ENCODE measurements at places on chromosomes 16 and 17.
A peak's percentile ranks its signal among the peaks of the same experiment; 100 is the strongest.

- DNase-seq: no peak
Observed at GRCh38 chr17:50904518-50905459, 38.6 kb upstream of the TOB1 start.

DNA sequence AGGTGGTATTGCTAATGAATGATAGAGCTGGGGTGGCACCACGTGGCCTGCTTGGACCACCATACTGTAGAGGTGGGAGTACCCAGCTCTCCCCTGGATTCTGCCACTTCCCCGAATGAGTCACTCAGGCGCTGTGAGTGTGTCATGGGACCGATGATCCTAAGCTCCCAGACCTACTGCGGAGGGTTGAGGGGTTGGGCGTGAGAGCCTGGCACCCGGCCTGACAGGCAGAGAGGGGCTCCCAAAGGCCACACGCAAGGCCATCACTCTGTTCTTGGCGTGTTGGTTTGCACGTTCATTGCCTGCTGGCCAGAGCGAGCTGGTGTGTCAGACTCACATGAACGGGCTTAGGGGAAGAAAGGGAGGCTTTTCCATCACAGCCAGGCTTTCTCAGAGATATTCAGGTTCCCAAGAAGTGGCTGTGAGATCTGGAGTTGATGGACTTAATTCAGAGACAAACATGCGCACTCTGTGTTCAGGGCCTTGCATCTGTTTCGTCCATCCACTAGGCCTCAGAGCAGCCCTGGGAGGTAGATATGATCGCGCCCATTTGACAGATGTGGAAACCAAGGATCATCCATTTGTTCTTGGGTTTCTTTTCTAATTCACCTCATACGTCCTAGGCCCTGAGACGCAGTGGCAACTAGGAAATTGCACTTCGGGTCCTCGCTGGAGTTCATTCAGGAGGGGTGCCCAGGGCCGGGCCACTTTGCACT lies 41.4 kb downstream of the CMIP start:
- DNase-seq: no peak

DNA sequence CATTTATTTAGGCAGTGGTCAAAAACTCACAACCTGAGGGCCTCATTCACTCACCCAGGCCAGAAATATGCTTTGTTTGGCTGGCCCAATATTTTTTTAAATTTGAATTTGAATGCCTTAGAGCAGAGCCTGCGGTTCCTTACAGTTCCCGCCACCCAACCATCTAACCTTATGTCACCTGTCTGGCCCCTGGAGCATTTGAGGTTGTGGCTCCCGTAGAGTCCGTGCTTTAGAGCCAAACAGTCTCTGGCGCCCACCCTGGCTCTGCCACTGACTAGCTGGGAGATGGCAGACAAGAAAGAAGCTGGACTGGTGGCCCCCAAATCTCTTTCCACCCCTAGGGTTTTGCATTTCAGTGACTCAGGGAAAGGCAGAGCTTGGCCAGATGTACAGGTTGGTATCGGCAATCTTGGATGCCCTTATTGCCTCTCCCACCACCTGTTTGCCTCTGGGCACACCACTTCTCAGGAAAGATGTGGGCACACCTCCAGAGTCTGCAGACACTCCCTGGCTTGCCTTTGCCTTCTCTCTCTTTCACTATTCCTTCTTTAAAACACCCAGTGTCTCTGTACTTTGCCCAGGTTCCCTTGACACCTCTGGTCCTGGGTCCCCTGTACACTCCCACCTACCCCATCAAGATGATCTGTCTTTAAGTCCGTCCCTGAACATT lies 1.9 kb upstream of the MAP3K14 start:
- DNase-seq: no peak

GRCh38 chr17:35947156-35947585 lies 3.7 kb upstream of the LYZL6 start:
- DNase-seq: peak; percentile 64

GRCh38 chr16:89352091-89352681 lies 134.7 kb downstream of the ZNF778 start:
- DNase-seq: no peak

- no peak for DNase-seq
Observed at GRCh38 chr16:27706156-27706865, 156.4 kb downstream of the KATNIP start.

- peak; percentile 41 for DNase-seq
Observed at GRCh38 chr17:66373944-66374817, 71.8 kb downstream of the PRKCA start.

DNA sequence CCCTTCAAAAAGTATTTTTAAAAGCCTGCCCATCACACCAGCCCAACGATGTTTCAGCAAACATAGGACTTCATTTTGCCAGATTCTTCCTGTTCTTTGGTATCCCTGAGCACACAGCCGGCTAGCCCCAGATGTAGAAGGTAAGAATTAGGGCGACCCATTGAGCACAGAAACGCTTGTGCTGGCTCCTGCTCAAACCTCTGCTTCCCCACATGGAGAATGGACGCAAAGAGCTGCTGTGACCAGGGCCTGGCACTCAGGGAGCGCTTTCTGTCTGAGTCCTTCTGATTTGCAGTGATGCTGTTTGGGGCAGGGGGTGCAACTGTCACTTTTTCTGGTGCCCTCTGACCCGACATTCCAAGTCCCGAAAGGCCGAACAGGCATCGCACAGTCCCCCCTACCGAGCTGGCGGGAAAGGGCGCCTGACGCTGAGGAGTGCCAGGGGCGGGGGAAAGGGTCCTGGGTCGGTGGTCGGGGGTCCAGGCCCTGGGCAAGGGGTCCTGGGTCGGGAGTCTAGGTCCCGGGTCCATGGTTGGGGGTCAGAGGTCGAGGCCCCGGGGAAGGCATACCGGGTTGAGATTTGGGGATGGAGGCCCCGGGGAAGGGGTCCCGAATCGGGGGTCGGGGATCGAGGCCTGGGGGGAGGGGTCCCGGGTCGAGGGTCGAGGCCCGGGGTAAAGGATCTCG lies 930 bp downstream of the CHMP1A start:
- DNase-seq: no peak

GRCh38 chr16:71315269-71315668 lies 26.1 kb upstream of the CMTR2 start:
- no peak for DNase-seq

GRCh38 chr17:36703860-36704266 lies 102.5 kb downstream of the MRM1 start:
- peak; percentile 31 for DNase-seq

- DNase-seq: no peak
Observed at GRCh38 chr17:45265821-45266220, 3.9 kb upstream of the SPATA32 start.

- no peak for DNase-seq
Observed at GRCh38 chr17:59221159-59221847, 992 bp downstream of the GDPD1 start.

DNA sequence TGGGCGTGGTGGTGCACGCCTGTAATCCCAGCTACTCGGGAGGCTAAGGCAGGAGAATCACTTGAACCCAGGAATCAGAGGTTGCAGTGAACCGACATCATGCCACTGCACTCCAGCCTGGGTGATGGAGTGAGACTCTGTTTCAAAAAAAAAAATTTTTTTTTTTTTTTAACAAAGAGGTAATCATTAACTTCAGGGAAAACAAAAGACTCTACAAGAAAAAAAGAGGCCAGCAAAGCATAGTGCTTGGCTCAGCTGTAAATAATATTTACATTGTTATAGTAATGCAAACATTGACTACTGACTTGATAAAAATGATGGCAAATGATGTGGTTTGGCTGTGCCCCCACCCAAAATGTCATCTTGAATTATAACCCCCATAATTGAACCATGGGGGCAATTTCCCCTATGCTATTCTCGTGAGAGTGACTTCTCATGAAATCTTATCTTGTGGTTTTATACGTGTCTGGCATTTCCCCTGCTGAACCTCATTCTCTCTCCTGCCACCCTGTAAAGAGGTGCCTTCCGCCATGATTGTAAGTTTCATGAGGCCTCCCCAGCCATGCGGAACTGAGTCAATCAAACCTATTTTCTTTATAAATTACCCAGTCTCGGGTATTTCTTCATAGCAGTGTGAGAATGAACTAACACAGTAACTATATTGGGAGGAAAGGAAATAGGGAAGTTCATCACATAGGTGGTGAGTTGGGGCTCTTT lies 12.7 kb upstream of the SSTR2 start:
- DNase-seq: peak; percentile 24
